NCI-H345 (cell line): ENCODE measurements at places on chromosomes 2 and 18.

DNA sequence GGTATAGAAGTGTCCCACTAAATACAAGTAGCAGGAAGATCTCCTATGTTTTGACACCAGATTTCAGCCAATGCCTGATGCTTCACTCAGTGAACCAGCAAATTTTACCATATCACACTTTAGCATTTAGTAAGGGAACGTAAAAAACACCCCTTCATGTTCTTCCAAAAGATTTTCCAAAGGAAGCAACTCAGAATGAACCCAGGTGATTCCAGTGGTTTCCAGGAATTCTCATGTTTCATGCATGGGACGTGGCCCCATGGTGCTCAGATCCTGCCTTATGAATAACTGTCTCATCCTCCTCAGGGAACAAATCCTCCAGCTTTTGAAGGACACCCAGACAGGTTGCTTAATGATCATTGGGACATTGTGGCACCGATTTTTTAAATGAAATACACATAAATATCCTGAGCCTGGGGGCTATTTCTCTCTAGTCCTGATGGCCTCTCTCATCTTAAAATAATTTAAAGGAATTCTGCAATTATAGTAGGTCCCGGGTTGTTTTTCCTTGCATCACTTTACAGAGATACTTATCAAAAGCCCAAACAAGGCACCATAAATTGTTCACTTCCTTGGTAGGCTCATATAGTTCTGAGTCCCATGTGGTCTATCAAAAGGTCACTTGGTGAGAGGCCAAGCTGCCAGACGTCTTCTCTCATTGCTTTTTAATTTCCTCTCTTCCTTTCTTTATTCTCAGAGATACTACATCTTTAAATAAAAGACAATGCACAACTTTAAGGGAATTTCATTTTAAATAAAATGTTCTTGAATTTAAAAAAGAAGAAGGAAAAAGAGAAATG is 261.0 kb downstream of the ZNF516 start:
- no peak for DNase-seq

DNA sequence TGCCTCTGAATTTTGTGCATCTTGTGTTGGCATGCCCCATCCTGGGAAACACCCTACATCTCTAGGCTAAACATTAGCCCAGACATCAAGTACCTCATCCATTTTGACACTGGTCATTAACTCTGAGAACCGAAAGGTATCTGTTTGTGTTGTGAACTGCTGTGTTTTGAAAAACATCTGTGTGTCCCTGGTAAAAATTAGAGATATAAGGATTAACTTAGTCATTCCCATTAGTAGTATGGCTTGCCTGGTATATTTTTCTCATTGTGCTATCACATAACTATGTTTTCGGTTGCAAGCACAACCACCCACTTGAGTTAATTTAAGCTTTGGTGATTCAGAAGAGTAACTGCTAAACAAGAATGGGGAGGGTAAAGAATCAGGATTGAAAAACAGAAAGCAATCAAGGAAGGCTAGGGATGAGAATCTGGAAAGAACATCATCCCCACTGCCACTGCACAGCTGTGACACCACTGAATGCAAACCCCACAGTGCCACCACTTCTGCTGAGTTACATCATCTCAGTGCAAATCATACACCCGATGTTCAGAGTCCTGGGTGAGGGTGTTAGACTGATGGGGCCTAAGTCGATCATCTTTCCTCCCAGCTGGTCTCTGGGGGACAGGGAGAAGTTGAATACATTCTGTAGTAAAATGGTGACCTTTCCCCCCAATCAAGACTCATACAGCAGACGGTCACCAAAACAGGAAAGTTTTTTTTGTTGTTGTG is 234.0 kb downstream of the EPHA4 start:
- DNase-seq = no peak

DNA sequence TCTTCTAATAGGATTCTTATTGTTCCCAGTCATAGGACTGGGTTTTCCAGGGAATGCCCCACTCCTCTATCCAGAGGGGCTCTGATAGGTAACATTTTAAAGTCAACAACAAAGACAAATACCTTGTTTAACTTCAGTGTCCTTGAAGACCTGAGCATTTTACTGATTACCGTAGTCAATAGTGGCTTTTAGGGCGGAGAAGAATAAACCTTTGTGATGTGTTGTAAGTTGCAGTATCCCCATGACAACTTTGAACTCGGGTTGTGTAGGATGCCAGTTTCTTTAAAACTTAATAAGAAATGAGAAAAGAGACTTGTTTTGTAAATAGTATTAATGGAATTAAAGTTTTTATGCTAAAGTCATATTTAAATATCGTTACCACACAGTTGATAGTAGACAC is 6.0 kb downstream of the GATA6 start:
- DNase-seq = no peak

DNA sequence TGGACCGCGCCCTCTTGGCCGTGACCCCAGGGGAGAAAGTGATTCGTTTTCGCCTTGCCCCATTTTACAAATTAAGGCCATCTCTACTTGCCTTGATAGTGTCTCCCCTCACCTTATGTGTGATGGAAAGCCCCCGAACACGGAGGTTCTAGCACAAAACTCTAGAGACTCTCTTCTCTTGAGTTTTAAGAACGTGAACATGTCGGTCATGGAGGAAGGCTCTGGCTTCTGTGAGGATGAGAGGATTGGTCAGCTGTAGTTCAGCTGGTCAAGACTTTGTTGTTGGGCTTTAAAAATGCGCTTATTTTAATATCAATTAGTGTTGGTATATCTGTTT is 828 bp downstream of the DYNC1I2 start:
- peak; percentile 25 for DNase-seq

GRCh38 chr18:29693334-29693733 is 1349.2 kb downstream of the DSC3 start:
- no peak for DNase-seq

DNA sequence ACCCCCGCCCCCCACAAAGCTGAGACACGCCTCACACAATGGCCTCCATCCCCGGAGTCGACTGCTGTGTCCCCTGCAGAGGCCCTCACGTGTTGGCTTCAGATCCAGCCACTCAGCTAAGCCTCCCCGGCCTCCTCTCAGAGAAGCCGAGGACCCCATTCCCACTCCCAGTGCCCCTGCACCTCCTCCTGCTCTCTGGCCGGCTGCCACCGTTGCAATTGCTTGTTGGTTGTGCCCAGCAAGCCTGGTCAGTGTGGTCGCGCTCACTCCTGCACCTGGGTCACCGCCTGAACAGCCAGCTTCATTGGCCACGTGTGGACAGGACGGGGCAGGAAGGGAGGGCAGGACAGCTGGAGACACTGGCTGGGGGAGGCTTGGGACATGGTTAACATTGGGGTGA is 191.5 kb upstream of the SALL3 start:
- DNase-seq = no peak

DNA sequence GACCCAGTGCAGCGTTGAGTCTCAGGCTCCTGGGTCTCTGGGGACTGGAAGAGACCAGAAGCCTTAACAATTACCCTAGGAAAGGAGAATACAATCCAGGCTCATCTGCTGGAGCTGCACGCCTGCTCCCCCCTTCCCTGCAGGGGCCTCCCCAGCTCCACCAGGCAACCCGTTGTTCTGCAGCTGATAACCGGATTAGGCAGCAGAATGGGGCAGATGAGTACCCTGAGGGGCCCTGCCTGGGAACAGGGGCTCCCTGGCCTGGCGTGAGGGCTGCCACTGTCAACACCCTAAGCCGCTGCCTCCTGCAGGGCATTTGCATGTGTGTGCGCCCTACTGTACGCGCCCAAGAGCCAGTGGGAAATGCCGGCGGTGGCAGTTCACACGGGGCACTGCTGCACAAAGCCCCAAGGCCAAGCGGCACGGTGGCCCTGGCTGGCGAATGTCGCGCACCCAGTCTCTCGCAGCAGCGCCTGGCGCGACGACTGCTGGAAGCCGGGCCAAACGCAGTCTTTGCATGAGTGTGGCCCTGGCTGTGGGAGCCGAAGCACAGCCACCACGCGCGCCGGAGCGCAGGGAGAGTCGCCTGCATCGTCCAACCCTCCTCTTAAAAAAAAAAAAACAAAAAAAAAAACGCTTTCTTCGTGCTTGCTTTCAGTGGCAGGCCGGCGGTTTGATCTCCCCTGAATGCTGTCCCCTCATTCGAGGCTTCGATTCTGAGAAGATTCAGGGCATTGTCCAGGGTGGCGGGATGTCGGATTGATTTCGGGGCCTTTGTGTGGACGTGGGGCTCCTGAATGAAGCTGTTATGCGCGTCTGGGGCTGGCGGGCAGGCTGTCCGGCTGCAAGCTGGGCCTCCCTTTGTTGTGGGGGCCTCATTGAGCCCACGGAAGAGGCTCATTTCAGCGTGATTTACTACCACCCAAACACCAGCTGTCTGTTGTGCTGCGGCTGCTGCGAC is 63.8 kb downstream of the SETBP1 start:
- DNase-seq = peak; percentile 38

- DNase-seq = no peak
These were observed 39.7 kb upstream of the TEX51 start for GRCh38 chr2:126858991-126859390.

- DNase-seq = no peak
These were observed 82.8 kb downstream of the QPCT start for GRCh38 chr2:37427241-37427640.

GRCh38 chr2:69026691-69027459 is 13.9 kb downstream of the ANTXR1 start:
- DNase-seq = no peak

- DNase-seq = no peak
These were observed 98.1 kb downstream of the MYO3B start for GRCh38 chr2:170276056-170276455.

- no peak for DNase-seq
These were observed 114.6 kb downstream of the VIT start for GRCh38 chr2:36811071-36811470.

- peak; percentile 48 for DNase-seq
These were observed 2.0 kb downstream of the TMEM169 start for GRCh38 chr2:216083464-216084281.

DNA sequence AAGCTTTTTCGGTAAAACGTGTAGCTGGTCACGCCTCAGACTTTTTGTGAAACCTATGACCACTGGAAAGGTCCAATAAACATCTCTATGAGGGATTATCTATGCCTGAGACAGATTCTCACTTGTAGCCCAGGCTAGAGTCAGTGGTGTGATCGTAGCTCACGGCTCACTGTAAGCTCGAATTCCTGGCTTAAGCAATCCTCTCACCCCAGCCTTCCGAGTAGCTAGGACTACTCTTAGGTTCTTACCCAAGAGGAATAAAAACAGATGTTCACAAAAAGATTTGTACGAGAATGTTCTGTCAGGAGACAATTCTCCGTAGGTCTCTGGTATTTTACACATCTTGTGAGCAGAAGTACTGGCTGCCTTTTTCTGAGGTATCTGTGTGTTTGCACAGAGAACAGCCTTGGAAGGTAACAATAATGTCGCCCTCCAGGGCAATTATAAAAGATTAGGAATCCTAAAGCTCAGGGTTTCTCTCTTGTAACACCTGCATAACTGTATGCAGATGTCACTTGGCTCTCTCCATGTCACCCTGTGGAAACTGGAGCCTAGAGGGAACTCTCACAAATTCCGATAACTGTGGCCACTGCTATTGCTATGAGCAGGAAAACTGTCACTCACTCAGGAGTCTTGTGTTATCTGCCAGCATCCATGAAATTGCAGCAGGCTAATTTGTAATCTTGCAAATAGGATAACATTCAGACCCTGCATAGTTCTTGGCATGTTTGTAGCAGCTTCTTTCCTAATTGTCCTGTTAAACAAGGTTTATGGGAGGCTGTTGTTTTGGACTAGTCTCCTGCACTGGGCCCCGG is 25.5 kb upstream of the RALBP1 start:
- DNase-seq = no peak

DNA sequence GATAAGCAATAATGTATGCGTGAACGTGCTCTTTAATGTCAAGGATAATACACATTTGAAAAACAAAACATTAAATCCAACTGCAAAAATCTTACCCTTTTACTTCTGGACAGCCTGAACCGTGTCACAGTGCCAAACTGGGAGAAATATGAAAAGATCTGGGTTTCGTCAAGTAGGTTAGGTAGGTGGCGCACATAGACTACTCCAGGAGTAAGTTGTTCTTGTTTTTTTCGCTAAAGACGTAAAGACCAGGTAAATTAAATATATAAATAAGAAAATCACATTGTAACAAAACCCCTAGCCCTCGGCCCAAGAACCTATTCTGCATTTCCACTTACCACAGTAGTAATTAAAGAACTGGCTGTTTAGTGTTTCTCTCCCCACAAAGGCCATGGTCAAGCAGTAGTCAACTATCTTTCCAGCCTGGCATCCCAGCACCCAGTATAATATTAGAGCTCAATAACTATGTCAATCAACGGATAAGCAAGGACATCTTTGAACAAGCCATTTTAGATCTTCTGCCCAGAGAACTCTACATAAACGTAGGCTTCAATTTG is 1.1 kb downstream of the NIFK start:
- DNase-seq = no peak

DNA sequence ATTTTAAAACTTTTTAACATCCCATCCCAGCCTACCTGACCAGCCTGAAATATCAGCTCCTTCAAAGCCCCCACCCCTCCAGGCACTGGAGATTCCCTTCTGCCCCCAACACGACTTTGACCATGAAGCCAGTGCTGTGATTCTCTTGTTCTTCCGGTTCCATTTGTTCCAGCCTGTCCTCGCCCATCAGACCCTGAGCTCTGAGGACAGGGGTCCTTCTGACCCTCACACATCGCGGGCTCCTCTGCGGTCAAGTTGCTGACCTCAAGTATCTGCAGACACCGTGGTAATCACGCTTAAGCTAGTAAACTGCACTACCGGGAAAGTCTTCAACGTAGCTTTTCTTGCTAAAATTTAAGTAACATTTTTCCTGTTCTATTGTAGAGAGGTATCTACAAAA is 282.2 kb upstream of the SALL3 start:
- DNase-seq = no peak

DNA sequence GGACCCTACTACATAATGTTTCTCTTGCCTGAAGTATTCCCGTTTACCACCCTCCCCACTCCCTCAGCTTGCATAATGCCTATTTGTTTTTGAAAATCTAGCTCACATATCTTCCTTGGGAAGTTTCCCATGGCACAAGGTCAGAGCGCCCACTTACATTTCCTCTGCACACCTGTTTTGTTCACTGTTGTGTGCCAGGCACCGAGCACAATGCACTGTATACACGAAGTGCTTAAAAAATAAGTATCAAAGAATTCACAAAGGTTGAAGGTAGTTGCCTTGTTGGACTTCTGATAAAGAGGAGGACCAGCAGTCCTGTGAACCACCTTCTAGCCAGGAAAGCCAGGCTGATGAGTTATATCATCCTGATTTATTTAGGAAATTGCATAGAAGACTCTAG is 16.8 kb upstream of the RHOB start:
- DNase-seq = no peak

DNA sequence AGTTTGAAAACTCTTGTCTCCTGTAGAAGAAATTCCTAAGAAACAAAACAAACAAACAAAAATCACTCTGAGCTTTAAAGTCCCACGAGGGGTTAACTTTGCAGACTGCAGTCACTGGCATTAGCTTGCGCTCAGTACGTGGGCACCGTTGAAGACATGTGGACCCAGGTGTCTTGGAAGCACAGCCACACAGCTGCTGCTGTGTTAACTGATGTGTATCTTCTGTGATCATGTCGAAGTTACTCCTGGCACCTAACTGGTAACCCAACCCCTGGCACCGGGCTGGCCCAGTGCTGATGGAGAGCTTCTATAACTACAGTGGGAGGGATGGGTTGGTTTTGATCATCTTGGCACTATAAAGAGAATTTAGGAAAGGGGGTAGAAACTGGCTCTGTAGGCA is 51.6 kb upstream of the FHL2 start:
- DNase-seq = no peak

- no peak for DNase-seq
These were observed 20.2 kb upstream of the DLX1 start for GRCh38 chr2:172065111-172065510.

GRCh38 chr2:54560146-54560881 is 104.2 kb downstream of the SPTBN1 start:
- no peak for DNase-seq
